ENCODE measurements at places on chromosomes 7 and 10. TPM values are rescaled to one million over a fixed set of nuclear protein-coding genes. Genes with fewer than 3 reads are reported as not detected.

DNA sequence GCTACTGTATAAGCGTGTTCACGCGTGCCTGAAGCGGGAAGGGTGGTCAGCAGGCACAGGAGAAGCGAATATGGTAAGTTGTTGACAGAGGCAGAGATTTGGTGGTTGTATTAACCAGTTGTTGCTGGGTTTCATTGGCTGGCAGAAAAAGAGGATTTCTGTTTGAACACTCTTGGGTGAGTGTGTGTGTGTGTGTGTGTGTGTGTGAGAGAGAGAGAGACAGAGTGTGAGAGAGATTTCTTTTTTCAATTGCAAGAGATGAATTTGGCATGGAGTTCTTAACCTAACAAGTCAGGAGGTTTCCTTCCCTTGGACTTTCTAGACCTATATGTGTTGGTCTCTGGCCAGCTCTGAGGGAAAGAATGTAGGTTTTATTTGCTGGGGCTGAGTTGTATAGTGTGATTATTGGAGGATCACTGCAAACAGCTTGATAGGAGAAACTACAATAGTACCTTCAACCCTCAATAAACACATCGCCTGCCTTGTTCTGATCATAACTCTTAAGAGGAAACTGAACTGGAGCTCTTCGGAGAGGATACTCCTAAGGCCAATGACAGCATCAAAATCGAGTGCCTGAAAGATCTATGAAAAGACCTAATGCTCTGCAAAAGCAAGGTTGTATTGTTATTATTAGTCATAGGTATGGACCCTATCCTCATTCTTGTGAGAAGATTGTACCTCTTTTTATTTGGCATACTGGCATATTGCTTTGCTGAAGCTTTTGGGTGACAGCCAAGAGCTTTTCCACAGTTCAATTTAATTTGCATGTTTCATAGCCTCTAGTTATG lies 1.2 kb downstream of the MCU start:
- peak overlapping the region; percentile 89 for H3K4me3 ChIP-seq
- H3K27ac ChIP-seq, result peak overlapping the region; percentile 14
- DNase-seq, result peak; percentile 31

GRCh38 chr7:142851919-142852318 lies 3.0 kb upstream of the EPHB6 start:
- no peak overlapping the region for H3K4me3 ChIP-seq
- peaks cover 12% of the 10 kb centered on the region for H3K4me1 ChIP-seq
- H3K27ac ChIP-seq, result no peak overlapping the region
- DNase-seq, result no peak

- H3K4me1 ChIP-seq, result no peaks in the 10 kb centered on the region
- no peak for DNase-seq
- H3K4me3 ChIP-seq, result no peak overlapping the region
- no peak overlapping the region for H3K27ac ChIP-seq
- no peaks in the 10 kb centered on the region for H3K36me3 ChIP-seq
- H3K27me3 ChIP-seq, result no peaks in the 10 kb centered on the region
These were observed 186.0 kb upstream of the MGMT start for GRCh38 chr10:129280908-129281586.

DNA sequence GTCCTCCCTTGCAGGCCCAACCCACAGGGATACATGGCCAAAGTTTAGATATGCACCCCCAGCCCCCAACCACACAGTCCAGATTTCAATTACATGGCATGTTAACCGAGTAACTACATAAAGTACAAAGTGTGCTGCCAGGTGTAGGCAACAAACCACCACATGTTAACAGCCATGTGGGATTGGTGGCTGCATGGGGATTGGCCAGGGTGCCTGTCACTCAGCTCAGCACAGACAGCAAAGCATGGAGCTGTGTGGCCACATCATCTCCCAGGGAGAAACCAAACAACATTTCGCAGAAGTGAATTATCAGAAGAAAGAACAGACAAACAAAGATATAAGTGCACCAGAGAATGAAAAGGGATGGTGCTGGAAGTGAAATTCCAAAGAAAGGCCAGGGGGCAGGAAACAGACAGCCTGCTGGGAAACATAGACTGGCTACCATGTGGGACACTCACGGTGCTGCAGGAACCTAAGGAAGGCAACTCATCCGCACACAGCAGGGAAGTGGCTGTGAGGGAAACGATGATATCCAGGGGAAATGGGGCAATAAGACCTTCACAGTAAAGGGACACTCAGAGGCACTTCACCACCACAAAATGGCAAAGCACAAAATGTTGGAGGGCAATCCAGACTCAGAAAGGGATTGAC lies 171.2 kb downstream of the PTPRN2 start:
- H3K4me3 ChIP-seq, result no peak overlapping the region
- H3K36me3 ChIP-seq, result no peaks in the 10 kb centered on the region
- no peak for DNase-seq

DNA sequence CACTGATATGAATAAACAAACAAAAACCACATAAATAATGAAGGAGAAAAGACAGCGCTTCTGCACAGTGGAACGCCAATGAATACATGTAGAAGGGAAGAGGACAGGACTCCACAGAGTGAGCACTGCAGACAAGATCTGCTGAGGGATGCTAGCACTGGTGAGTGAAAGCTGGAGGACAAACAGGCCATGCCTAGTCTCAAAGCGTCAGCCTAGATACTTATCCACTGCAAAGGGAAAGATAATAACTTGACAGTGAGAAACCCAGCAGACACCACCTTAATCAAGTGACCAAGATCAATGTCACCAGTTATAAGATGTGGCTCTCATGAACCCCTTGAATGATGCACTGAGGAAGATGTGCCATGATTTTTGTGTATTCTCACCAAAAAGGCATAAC lies 227.6 kb downstream of the SKAP2 start:
- no peaks in the 10 kb centered on the region for H3K4me1 ChIP-seq
- no peak overlapping the region for H3K27ac ChIP-seq
- no peaks in the 10 kb centered on the region for H3K36me3 ChIP-seq
- peaks cover 3% of the 10 kb centered on the region for H3K27me3 ChIP-seq
- DNase-seq, result no peak

GRCh38 chr10:30467651-30468338 lies 33.8 kb downstream of the MAP3K8 start:
- no peaks in the 10 kb centered on the region for H3K36me3 ChIP-seq
- H3K27me3 ChIP-seq, result no peaks in the 10 kb centered on the region

DNA sequence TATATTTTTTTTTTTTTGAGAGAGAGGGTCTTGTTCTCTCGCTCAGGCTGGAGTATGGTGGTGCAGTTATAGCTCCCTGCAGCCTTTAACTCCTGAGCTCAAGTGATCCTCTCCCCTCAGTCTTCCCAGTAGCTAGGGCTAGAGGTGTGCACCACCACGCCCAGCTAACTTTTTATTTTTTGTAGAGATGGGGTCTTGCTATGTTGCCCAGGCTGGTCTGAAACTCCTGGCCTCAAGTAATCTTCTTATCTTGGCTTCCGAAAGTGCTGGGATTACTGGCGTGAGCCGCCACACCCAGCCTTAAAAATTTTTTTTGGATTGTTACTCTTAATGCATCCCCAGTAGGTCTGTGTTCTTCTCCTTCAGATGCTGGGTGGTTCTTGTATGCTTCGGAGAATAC lies 4.2 kb downstream of the UBTD1 start:
- H3K4me3 ChIP-seq, result no peak overlapping the region
- DNase-seq, result no peak
- no peak overlapping the region for H3K27ac ChIP-seq
- H3K36me3 ChIP-seq, result no peaks in the 10 kb centered on the region
- no peaks in the 10 kb centered on the region for H3K4me1 ChIP-seq
- no peaks in the 10 kb centered on the region for H3K27me3 ChIP-seq

DNA sequence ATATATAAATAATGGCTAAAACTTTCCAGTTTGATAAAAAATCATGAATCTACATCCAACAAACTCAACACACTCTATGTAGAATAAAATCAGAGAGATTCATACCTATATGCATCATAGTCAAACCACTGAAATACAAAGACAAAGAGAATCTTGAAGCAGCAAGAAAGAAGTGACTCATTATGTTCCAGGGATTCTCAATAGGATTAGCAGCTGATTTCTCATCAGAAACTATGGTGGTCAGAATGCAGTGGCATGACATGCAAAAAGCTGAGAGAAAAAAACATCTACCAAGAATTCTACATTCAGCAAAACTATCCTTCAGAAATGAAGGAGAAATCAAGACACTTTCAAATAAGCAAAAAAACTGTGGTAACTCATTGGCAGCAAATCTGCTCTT lies 187.4 kb downstream of the RNLS start:
- no peaks in the 10 kb centered on the region for H3K36me3 ChIP-seq
- no peak overlapping the region for H3K4me3 ChIP-seq
- H3K27ac ChIP-seq, result no peak overlapping the region
- H3K4me1 ChIP-seq, result peaks cover 11% of the 10 kb centered on the region
- DNase-seq, result no peak

The HOXA3 gene
- total RNA-seq, result not detected

The PEX1 gene
- 18.0 TPM for total RNA-seq

The NODAL gene
- total RNA-seq, result not detected

Measured in CD8-positive, alpha-beta memory T cell (primary cell).